ENCODE measurements at places on chromosomes 2 and 18.

GRCh38 chr2:160499865-160500264 lies 6.3 kb upstream of the RBMS1 start:
- DNase-seq: no peak

GRCh38 chr18:25234740-25235345 lies 117.1 kb downstream of the ZNF521 start:
- no peak for DNase-seq

GRCh38 chr2:199092419-199092818 lies 365.3 kb downstream of the SATB2 start:
- no peak for DNase-seq

DNA sequence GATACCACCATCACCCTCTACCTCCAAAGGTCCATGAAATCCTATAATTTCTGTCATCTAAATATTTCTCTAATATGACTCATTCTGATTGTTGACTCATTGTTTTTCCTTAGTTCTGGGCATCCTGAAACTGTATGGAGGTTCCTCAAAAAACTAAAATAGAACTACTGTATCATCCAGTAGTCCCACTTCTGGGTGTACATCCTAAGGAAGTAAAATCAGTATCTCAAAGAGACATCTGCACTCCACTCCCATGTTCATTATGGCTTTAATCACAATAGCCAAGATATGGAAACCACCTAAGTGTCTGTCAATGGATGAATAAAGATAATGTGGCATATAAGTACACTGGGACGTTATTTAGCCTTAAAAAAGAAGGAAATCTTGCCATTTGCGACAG lies 125.8 kb upstream of the MYO3B start:
- DNase-seq: no peak

GRCh38 chr2:174083843-174084458 lies 118.8 kb upstream of the SP3 start:
- no peak for DNase-seq

DNA sequence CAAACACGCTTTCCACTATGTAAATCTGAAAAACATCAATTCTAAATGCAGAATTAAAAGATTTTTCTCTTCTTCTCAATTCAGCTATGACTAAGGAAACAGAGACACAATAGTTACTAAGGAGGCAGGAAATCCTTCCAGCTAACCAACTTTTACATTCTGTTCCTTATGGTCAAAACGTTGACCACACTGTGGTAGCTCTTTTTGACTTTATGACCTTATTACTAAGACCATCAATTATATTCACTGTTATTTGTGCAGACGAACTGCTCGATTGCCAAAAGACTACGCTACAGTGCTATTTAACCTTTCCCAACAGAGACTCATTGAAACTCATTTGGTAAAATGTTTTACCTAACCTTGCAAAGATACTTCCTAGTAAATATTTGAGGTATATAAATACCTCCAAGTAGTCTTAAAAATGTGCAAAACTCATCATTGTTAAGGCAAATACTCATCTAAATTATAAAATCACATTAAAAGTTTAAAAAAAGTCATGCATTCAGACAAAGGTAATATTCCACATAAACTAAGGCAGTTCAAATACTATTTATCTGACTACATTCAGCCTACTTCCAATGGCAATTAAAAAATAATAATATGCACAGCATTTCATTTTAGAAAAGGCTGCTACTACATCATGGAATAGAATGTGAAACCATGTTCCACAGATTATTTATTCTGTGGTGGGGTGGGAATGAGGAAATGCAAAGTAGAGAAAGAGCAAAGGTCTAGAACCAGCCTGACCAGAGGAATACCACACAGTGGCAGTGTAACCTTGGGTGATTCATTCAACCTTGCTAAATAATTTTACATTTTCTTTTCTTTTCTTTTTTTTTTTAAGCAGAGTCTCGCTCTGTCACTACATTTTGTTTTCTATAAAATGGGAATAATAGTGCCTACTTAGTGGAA lies 139.9 kb downstream of the THADA start:
- no peak for DNase-seq

DNA sequence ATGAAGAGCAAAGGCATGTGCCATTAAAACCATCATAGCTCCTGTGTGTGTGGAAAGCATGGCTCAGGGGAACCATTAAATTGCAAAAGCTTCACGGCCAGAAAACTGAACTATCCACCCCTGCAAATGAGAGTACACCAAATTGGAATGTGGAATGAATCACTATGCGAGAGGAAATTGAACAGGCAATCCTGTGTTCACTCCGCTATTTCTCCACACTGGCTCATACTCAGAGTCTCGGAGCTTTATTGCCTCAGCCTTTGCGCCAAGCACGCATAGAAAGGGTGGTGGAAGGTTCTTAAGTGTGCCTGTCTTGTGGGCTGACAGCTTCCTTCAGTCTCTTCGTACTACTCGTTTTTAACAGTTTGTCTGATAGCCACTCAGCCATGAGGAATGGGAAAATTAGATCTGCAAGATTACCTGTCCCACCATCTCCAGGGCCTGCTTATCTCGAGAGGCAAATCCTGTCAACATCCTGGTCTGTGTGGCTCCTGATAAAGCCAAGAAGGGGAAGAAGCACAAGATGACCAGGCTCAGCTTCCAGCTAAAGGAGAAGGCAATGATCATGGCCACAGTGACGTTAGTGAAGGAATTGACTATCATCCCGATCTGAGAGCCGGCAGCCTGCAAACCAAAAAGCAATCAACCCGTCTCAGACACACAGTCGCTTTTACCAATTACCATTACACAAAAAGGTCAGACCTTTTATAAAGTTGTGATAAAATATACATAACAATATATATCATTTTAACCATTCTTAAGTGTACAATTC lies 34.9 kb downstream of the G6PC2 start:
- DNase-seq: no peak

- no peak for DNase-seq
Measured at GRCh38 chr18:9468998-9469397, 6.3 kb upstream of the RALBP1 start.

DNA sequence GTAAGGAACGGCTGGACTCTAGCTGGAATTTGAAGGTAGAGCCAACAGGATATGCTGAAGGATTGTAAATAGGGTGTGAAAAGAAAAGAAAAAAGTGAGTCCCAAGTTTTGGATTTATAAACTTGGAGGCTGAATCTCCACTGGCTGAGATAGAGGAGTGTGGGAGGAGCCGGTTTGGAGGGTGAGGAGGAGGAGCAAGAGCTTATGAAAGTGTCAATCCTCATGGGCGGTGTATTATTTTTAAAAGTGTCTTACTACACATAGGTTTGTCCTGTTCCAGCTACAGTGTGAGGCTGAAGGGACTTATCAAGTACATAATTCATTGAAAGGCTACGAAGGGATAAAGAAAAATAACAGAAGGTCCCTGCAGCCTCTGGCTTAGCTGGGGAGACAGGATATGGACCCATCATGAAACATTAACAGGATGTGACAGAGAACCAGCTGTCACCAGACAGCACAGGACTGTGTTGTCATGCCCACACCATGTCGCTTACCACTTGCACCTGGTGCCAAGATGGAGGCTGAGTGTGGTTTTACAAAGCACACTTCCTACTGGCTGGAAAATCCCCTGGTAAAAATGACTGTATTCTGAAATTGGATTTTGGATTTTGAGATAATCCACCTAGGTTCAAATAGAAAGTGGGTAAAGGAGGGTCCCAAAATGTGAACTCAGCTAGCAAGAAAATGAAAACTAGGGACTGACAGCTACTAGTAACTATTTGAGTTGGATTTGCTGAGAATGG lies 2.5 kb upstream of the MREG start:
- DNase-seq: peak; percentile 8

- no peak for DNase-seq
Measured at GRCh38 chr18:79738581-79739439, 58.9 kb upstream of the KCNG2 start.

DNA sequence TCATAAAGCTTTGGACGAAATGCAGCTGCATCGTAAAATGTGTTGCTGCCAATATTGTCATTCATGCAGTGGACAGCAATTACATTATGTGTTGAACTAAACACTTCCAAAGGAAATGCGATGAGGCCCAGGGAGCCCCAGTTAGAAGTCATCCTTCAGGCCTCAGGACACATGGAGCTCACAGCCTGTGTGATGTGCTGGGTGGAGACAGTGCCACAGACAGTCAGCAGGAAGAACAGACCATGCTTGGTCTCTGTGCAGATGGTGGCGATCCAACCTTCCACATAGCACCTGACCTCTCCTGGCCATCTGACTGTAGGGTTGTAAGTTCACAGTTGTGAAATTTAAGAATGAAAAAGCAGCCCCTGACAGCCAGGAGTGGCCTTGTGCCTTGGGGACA lies 118.3 kb upstream of the ALKAL2 start:
- no peak for DNase-seq

DNA sequence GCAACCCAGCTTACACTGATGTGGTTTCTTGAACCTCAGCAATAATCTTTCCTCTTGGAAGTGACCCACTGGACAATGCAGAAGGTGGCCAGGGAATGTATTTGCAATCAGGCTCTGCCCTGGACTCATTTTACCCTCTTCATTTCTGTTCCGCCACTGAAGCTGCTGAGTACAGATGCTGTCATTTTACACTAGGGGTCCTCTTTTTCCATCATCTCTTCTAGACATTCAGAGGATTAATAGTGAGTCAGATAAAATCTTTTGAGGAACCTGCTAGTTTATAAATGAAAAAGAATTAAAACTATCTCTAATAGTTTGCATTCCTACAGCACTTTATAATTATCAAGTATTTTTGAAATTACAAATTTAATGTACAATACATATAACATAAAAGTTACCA lies 87.9 kb upstream of the PNPT1 start:
- no peak for DNase-seq

DNA sequence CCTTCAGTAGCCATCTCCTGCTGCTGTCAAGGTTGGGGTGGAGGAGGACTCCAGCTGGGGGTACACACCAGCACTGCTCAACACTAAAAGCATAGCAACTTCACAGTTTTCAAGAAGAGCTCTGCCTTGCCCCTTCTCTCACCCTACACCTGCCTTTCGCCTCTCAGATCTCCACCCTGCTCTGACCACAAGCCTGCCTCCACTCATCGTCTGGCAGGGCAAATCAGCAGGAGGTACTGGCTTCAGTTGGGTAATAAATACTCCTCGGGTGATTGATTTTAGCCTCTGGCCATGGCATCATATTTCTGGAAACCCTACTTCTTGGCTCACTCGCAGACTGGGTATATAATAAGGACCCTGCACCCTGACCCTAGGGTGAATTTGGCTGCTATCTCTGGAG lies 3.1 kb upstream of the PRKAG3 start:
- no peak for DNase-seq

- DNase-seq: no peak
Measured at GRCh38 chr2:188623995-188624643, 332.4 kb downstream of the GULP1 start.

DNA sequence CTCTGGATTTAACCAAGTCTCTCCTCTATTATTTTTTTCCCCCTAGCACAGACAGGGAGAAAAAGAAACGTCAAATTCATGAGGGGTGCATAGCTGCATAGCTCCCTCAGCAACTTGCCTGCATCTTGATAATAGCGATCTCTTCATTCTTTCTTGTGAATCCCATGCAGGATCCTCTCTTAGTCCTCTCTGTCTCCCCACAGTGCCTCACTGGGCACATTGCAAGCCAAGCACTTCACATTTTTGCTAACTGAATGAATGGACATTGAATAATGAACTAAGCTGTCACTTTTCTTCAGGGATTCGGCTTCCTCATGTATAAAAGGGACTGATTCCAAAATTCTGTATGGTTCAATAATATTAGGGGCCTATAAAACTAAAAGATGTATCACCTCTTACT lies 2.9 kb upstream of the EPB41L3 start:
- DNase-seq: no peak

GRCh38 chr2:119716284-119716672 lies 37.3 kb downstream of the TMEM177 start:
- no peak for DNase-seq

DNA sequence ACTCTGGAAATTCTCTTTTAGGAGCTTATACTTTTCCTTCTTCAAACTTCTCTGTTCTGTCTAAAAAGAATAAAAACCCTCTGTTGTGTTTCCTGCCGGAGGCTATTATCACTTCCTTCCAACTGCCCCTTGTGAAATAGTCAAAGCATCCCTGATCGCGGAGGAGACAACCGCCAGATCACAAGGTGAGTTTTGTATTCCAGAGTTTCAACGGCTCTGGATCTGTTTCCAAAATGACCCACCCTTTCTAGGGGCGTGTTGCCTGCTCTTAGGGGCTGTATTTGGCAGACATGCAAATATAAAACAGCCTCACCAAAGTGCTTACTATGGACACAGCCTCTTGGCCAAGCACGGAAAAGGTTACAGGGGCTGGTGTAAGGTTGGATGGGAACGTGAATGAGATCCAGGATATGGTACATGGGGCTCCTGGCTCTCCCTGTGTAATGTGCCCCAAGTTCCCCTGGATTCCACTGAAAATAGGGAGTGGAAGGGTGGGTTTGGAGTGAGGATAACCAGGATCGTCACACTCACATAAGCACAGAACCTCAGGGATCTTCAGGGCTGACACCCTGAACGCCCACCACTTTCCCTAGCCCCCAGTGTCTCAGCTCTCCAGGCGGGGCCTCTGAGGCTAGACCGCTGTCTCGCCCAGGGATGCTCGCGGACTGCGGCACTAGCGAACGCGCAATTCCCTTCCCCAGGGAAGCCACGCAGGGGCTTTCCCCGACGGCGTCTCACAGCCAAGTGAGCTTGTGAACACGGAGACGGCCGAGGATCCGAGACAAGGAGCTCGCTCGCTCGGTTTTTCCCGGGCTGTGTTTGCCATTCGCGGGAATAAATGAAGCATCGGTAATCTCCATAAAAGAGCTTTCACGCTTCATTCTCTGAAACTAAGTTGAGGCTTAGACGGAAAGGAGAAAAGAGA lies 14.4 kb downstream of the EN1 start:
- DNase-seq: no peak

DNA sequence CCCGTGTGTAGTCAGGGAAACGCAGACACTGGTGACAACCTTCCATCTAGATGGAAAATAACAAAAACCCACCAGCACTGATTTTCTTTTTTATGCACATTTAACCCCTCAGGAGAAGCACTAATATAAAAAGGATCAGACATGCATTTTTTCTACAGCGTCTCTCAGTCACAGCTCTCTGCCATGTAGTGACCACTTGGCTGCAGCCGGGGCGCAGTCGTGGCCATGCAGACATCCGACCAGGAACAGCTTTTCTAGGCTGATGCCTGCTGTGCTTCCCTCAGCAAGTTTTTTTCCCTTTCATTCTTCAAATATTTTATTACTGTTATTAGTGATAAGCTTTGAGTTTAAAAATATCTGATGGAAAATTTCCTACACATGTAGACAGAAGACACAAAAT lies 63.3 kb downstream of the MERTK start:
- DNase-seq: no peak

- DNase-seq: no peak
Measured at GRCh38 chr2:203973676-203974075, 37.1 kb downstream of the ICOS start.

DNA sequence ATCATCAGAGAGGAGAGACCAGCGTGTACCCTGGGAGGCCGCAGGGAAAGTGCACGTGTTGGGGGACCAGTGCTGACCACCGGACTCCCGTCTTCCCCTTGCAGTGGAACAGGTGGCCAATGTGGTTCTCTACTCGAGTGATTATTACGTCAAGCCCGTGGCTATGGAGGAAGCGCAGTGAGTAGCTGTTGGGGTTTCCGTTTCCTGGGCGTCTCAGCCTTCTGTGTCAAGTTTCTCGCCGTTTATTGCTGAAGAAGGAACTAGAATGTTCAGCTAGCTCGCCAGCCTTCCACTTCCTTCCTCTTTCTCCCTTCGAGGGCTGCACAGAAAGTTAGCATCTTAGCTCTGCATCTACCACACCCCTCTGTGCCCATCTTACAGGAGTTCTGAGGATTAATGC lies 22.8 kb upstream of the DGKD start:
- peak; percentile 69 for DNase-seq

All from activated CD4-positive, alpha-beta T cell treated with anti-CD3 and anti-CD28 coated beads for 4 hours (primary cell).